ENCODE measurements at places on chromosomes 2 and 18.

DNA sequence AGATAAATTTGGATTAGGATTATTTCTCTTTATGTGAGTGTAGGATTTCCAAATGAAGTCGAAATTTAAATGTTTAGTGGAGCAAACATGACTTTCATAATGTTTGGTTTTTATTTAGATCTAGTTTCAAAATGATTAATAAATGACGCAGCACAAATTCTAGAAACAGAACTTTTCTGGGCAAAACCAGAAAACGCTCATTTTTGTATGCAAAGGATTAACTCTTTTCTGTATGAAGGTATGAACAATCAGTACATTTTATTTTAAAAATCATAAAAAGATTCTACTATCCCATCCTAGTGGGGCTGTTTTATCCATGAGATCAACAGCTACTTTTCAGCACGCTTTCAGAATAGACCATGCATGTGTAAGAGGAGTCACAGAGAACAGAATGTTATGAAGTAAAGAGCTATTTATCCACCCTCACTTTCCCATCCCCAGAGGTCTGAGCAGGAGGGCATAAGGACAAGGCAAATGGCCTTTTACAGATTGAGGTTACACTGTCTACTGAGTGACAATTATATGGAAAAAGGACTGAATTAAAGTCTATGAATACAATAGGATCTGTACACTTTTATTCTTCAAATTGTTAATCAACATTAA lies 270.8 kb downstream of the ZEB2 start:
- no peak for DNase-seq

DNA sequence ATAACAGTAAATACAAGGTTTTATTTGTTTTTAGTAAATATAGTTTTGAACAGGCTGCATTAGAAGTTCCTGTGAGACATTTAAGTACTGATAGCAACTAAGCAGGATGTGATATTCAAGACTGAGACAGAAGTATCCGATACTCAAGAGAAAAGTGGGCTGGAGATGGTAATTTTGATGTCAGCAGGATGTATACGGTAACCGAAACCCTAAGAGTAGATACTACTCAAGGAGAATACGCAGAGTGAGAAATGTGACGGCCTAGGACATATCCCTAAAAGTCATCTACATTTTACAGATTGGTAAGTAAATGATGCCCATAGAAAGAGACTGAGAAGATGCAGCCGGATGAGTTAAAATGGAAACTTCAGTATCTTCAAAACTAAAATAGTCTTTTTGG lies 115.4 kb downstream of the GORASP2 start:
- no peak for DNase-seq

GRCh38 chr2:225431105-225431863 lies 31.8 kb downstream of the NYAP2 start:
- DNase-seq, result no peak

DNA sequence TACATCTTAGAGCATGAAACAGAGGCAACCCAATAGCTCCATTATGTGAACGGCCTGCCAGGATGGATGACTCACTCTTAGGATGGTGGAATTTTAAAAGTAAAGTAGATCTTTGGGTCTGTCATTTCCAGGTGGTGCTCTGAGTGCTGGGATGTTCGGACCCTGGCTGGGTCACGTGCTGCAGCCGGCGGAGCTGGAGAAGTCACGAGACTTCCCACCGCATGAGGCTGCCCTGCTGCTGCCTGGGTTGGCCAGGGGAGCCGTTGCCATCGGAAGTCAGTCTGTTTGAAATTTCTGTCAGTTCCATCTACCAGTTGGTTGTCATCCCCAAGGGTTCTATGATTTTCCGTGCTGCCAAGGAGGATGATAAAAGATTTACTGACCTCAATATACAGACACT lies 93.3 kb upstream of the ALKAL2 start:
- no peak for DNase-seq

DNA sequence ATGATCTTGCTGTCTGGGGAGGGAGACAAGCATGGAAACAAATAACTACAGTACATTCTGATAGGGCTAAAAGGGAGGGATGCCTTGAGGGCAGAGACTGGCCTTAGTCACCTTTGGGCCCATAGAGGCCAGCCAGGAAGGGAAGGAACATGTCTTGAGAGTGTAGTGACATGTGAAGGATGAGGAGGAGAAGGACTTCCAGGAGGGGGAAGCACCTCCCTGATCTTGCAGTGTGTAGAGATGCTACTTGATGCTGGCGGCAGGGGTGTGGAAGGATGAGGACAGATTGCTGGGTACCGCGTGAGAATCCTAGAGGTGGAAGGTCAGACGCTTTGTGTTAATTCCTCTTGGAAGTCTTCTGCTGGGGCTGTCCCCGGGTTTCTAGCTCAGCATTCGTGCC lies 13.1 kb downstream of the TET3 start:
- DNase-seq, result no peak

- no peak for DNase-seq
Observed at GRCh38 chr2:11242542-11243174, 87.4 kb downstream of the SLC66A3 start.

GRCh38 chr2:181176540-181176939 lies 196.1 kb downstream of the UBE2E3 start:
- no peak for DNase-seq

- DNase-seq, result no peak
Observed at GRCh38 chr2:229463841-229464346, 192.8 kb upstream of the PID1 start.

GRCh38 chr2:228509021-228509420 lies 327.5 kb upstream of the SPHKAP start:
- DNase-seq, result no peak

DNA sequence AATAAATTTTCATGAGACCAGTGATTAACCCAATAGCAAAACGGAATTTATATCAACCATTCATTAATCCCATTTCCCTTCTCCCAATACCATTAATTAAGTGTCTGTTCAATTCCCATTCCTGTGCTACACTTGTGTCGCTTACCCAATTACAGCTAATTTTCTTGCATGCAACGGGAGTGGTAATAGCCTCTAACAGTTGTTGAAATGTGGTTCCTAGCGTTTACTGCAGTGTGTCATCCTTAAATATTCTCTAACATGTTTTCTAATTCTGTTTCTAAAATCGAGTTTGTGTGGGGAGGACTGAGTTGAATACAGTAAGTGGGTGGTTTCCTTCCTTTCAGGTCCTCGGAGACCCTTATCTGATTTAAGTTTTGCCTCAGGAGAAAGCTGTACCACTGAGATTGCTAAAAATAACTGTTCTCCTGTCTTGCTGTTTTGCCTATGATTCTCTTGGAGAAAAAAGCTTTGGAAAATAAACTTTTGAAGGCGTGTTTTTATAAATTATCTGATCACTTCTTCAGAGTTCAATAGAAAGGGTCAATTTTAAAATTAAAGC lies 59.3 kb upstream of the LRRTM1 start:
- no peak for DNase-seq

- DNase-seq, result no peak
Observed at GRCh38 chr18:66548747-66549146, 55.1 kb downstream of the CDH19 start.

DNA sequence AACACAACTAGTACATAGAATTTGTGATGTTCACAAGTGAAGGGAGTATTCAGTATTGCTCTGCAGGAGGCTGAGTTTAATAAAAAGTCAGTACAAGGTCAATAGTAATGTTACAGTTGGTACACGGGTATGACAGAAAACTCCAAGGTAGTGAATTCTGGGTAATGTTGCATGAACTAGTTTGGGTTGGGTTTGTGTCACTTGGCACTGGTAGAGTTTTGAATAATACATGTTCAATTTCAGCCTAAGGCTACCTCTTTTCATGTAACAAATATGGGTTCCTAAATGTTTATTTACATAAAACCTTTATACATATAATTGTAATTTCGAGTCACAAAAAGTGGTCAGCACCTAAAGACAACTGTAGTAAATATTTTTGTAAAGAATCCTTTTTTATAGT lies 19.4 kb downstream of the CTIF start:
- no peak for DNase-seq

GRCh38 chr2:28904802-28905457 lies 10.5 kb downstream of the WDR43 start:
- DNase-seq, result no peak

DNA sequence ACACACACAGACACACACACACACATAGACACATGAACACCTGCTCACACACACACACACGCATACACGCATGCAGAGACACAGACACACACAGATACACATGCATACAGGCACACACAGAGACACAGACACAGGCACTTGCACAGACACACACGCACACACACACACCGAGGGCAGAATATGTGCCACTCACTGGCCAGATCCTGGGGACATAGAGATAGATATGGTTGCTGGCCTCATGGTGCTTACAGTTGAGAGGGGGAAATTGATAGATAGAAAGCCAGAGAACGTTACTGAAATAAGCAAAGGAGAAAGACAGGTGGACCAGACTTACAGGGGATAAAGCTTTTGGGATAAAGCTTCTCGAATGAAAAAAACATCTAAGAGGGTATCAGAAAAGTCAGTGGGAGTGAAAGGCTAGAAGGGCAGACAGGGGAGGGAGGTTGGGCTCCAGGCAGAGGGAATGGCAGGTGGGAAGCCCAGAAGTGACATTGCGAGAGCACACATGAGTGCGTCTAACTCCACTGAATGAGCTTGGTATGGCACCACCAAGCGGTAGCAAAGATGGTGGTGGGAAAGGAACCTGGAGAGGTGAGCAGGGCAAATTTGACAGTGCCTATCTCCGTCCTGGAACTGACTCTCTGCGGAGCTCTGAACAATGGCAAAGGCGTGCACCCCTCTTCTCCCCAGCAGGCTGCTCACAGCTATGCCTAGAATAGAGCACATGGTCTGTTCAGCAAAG lies 390.1 kb upstream of the TRIB2 start:
- DNase-seq, result no peak

GRCh38 chr2:48098539-48098938 lies 192.2 kb upstream of the FBXO11 start:
- no peak for DNase-seq

GRCh38 chr2:101958061-101958460 lies 33.7 kb upstream of the IL1R2 start:
- DNase-seq, result no peak

GRCh38 chr18:52496426-52496825 lies 156.4 kb downstream of the DCC start:
- no peak for DNase-seq

DNA sequence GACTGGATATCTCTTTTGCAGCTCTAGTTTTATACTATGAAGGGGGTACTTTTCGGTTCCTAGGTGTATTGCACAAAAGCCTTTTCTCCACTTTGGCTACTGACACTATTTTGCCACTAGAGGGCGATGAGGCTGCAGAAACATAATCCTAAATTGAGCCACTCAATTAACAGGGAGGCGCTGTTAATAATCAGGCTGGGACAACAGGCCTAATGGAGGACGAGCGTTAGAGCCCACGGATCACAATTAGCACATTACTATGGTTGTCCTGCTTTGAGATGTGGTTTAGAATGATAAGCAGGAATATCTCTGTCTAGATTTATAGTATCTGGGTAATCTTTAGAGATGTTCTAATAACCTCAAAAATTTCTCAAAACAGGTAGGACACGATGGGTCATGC lies 62.2 kb upstream of the PMAIP1 start:
- peak; percentile 64 for DNase-seq

- DNase-seq, result peak; percentile 86
Observed at GRCh38 chr2:46909771-46910419, 5.7 kb downstream of the MCFD2 start.

DNA sequence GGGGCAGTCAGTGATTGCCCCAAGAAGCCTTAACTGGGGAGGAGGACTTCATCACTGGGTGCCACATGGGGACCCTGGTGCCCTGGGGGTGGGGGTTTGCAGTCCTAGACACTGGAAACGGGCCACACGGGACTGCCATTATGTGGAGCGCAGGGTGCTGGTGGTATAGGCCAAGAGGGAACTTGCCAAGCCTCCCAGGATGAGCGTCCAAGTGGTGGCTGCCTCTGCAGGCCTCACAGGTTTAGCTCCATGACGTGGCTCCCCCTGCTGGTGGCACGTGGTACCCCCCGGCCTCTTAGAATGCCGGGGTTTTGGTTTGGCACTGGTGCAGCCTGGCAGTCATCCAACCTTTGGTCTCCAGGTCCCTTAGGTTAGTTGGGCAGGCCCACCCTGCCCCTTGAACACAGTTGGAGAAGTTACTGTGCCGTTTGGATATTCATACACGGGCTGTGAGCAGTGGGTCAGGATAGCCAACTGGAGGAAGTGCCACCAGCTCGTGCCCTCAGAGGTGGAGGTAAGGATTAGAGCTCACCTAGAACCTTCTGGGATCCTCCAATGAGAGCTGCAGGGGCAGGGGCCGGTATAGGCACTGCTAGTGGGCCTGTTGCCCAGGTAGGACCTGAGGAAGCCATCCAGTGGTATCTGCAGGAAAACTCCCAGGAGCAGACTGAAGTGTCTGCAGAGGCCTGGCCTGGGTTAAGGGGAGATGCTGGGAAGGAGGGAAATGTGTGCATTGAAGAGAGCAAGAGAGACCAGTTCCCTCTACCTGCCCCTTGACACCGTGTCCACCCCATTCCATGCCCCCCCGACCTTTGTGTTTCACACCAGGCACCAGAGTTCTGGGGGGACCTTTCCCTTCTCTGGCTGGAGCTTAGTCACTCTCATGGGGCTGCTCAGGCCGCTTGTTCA lies 5.7 kb downstream of the PTMA start:
- peak; percentile 87 for DNase-seq

GRCh38 chr2:20617892-20618467 lies 32.9 kb downstream of the HS1BP3 start:
- DNase-seq, result peak; percentile 89

- peak; percentile 56 for DNase-seq
Observed at GRCh38 chr18:62485684-62486083, 37.1 kb upstream of the ZCCHC2 start.

DNA sequence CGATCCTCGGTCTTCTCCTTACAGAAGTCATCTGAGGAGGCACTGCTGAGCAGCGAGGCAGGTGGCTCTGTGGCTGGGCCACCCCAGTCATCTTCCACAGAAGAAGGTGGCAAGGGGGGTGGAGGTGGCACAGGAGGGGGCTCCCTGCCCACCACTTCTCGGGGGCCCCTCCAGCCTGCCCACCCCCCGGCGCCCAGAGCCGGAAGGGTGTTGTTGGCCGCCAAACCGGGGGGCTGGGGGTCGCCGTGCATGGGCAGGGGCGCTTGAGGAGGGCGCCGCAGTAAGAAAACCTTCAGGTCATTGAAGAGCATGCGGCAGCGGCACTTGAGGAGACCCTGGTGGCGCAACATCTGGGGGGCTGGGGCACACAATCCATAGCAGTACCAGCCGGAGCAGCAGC lies 2.5 kb downstream of the MARCHF4 start:
- no peak for DNase-seq

- DNase-seq, result no peak
Observed at GRCh38 chr2:177020524-177021119, 192.0 kb upstream of the HNRNPA3 start.

DNA sequence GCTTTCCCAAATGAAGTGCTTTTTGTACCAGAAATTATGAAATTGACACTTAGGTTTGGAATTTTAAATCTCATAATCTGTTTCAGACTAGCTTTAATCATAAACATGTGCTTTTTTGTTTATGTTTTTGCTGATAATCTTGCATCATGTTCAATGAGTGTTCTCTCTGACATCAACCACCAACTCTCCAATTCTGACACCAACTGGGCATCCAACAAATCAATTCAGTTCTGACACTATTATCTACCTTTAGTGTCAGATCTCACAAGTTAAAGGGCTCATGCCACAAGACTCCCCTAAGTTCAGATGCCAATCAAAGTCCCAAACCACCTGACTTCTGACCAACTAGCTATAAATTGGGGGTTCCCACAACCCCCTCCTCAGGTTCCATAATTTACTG lies 19.6 kb downstream of the PELI1 start:
- no peak for DNase-seq

Measured in H4 (cell line).